ENCODE measurements at places on chromosomes 6 and 20.
A peak's percentile ranks its signal among the peaks of the same experiment; 100 is the strongest.

GRCh38 chr6:139538366-139538765 is 163.9 kb upstream of the CITED2 start:
- no peak for DNase-seq

DNA sequence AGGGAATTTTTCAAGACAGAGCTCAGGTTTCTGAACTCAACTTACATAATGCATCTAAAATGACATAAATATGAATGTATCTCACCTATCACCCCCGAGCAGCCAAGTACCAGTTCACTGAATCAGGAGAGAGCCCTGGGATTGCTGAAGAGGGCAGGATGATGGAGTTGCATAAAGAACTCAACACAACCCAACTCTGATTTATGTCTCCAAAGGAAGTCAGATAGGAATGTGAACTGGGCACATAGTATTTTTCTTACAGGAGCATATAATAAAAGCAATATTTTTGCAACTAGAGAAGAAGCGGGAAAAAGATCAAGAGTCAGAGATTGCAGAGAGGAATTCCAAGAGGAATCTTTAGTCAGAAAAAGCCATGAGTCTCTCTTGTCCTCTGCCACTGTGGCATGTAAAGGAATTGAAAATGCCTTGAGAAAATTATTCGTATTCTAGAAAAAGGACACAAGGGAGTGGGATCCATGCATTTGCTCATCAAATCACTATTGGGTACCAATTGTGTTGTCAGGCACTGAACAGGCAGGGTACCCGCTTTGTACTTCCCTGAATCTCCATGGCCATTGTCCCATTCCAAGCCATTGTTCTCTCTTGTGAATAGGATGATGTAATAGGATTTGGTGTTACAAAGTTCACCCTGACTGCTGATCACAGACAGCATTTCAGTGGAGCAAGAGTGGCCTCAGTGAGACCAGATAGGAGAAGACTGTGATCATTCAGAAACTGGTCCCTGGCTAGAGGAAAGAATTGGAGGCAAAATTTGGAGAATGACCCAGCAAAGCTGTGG is 16.3 kb downstream of the RIN2 start:
- DNase-seq: no peak

DNA sequence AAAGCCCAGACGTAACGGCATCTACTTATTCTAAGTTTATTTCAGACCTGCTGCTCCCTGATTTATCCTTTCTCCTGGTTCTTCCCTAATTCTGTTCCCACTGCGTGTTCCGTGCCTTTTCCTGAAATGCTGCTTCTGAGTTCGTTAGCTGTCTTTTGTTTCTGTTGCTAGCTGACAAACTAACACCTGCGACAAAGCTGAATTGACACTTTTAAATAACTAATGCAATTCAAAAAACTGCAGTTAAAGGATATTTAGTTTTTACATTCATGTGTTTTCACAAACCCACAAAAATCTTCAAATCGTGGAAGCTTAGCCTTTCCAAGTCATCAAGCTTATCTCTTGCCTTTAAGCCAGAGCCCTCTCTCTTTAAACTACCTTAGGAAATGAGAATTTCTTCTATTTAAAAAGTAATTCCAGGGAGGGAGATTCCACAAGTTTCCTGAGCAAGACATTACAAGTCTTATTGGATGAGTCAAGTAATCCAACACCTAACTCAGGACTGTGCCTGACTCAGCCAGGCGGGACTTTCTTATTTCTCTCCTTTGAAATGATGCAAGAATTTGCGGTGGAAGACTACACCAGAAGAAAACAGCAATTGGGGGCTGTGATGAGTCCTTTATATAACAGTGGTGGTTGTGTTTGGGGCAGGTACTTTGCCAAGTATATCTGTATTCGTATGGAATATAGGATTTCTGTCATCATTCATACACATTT is 6.3 kb downstream of the ADTRP start:
- DNase-seq: peak; percentile 97

DNA sequence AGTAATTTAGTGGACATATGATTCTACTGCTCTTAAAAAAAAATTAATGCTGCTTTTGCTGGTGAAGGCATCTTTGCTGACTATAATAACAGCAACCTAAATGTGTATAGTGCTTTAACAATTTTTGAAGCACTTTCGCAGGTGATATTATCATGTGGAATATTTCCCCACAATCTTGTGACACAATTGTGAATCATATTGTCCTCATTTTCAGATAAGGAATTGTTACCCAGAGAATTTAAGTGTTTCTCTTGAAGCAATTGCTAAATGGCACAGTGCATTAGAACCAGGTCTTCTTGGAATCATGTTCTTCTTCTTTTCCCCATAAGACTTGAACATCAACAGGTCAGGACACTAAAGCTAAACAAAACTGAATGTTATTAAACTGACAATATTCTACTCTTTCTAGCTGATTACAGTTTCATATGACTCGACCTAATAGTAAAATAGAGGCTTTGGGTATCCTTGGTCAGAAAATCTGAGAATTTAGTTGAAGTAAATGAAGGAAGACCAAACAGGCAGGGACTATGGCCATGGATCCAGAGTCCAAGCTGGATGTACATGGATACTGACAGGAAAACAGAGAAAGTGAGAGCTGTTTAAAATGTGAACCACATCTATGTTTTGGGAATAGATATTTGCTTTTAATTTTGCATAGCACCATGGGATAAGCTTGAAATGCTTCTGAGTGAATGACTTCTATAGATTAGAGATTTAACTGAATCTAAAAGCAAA is 121.8 kb upstream of the SLC35B3 start:
- no peak for DNase-seq

- no peak for DNase-seq
Measured at GRCh38 chr20:32571566-32571965, 13.6 kb downstream of the NOL4L start.

DNA sequence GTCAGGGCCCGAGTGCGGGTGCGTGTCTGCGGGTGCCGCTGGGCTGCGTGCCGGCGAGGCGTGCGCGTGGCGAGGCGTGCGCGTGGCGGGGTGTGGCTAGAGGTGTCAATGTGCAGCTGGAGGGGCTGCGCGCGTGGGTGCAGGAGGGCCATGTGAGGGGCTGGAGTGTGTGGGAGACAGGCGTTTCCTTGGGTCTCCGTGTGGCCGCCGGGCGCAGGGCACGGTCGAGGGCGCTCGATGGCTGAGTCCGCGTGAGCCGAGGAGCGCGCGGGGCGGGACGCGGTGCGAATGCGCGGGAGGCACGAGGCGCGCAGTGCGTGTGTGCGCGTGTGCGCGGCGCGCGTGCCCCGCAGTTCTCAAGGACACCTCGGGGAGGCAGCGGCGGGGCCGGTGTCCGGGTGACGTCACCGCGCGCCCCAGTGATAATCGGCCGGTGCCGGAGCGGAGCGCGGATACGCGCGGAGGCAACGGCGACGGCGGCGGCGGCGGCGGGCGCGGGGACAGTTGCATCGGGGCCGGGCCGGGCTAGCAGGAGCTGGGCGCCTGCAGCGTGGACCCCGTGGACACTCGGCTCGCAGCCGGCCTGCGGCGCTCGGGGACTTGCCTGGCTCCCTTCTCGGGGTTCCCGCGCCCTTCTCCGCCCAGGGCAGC is 38.7 kb downstream of the YTHDF1 start:
- DNase-seq: no peak

GRCh38 chr6:109816452-109817374 is 125.6 kb downstream of the FIG4 start:
- DNase-seq: no peak

Data from A172 (cell line).